ENCODE measurements at places on chromosomes 5 and 9.

- no peak for DNase-seq
Observed at GRCh38 chr9:136289651-136290507, 14.0 kb downstream of the CCDC187 start.

- DNase-seq, result peak; percentile 89
Observed at GRCh38 chr9:83281306-83282255, 218.6 kb upstream of the RASEF start.

GRCh38 chr5:55305345-55305744 is 2.1 kb downstream of the DHX29 start:
- DNase-seq, result no peak

DNA sequence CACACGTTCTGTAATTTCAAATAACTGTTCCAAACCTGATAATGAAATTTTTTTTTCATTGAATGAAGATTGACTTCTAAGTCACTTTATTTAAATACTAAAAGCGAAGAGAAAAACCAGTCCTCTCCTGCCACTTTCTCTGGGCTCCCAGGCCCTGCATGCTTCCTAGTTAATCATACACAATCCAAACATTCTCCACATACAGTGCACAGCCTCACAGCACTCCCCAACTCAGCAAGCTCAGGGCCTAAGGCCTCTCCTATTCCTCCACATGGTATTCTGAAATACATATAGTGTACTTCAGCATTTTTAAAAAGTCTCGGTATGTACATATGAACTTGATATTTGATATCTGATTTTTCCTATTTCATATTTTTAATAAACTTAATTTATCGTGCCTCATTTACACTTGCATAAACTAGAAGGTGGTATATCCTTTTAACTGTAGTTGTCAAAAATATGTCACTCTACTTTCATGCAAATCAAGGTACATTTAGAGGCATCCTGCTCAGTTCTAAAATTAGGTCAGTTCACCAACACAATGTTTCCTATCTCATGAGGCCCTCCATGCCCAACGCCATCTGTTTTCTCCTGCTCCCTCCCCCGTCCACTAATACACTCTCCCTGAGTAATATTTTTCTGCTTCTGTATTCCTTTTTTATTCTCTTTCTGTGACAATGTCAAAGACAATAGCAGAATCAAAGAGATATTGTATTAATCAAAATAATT is 206.7 kb downstream of the ARRDC3 start:
- no peak for DNase-seq

- no peak for DNase-seq
Observed at GRCh38 chr5:36305571-36306326, 4.0 kb upstream of the RANBP3L start.

GRCh38 chr5:167696558-167697314 is 594.7 kb upstream of the WWC1 start:
- no peak for DNase-seq

GRCh38 chr5:17426104-17426749 is 71.8 kb upstream of the TAF11L2 start:
- DNase-seq, result no peak

GRCh38 chr5:101676646-101677045 is 619.4 kb downstream of the SLCO4C1 start:
- no peak for DNase-seq
